Fibroblast of the conjunctiva (primary cell): ENCODE measurements at places on chromosomes 5 and 9.

DNA sequence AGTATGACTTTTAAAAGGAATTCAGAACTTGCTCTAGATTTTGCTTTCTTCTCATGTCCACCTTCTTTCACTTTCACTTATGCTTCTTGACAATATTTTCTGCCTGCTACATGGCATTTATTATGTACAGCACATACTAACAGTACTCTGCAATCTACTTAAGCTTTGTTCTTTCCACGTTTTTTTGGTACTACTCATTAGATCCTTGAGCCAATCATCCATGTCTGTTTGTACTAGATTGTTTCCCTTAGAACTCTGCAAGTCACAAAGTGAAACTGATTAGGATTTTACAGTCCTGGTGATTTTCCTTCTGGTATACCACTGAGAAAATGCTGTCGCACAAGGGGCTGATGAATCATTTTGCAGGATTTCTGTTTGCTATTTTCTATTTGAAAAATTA lies 78.3 kb downstream of the PARP8 start:
- no peak for DNase-seq

DNA sequence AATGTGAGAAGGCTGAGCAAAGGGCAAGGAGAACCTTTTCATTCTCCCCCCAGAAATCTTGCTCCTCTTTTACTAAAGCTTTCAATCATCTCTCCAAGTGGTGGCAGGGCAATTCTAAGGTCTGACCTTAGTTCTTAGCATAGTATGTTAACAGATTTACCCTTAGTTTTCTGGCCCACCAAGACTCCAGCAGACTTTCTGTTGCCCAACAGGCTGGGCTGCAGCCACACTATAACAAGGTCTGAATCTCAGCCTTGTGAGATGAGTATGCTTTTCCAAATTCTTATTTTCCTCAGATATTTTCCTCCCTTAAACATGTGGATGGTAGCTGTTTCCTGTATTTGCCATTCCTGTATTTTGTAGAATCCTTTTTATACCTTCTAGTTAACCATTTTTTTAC lies 69.5 kb downstream of the NIPBL start:
- no peak for DNase-seq

- DNase-seq: no peak
These were observed 1571.2 kb upstream of the C9orf72 start for GRCh38 chr9:29144476-29144875.

DNA sequence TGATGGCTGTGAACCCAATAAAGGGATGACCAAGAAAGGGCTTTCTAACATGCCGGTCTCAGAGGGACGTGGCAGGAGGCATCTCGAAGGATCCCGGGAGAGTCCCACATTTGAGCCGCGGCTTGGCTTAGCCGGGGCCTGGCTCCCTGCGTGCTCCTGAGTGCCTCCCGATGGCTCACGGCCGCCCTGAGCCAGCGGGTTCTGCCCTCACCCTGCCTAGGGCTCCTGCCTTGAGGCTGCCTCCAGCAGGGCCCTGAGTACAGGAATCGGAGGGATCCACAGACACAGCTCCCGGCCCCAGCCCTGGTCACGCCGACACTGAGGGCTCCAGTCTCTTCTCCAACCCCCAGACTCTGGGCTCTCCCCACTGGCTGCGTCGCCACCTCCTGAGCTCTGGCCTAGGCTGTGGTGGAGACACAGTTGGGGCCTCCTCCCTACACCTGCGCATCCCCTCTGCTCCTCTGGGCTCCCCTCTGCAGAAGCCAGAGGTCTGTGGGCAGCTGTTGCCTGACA lies 44.1 kb upstream of the RXRA start:
- no peak for DNase-seq

DNA sequence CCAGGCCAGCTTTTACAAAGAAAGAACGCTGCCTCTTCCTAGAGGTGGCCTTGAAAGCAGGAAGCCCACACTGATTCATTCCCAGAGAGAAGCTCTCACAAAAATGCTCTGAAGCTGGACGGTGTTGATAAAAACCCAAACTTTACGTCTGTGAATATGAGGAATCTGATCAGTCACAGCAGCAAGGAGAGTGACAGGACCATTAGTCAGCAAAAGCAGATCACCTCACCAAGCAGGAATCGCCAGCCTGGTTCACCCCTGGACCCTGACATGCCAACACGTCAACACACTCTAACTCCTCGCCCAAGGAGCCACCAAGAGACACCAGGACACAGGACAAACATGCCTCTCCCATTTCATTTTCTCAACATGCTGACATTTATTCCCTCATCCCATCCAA lies 70.6 kb upstream of the ZNF622 start:
- no peak for DNase-seq

DNA sequence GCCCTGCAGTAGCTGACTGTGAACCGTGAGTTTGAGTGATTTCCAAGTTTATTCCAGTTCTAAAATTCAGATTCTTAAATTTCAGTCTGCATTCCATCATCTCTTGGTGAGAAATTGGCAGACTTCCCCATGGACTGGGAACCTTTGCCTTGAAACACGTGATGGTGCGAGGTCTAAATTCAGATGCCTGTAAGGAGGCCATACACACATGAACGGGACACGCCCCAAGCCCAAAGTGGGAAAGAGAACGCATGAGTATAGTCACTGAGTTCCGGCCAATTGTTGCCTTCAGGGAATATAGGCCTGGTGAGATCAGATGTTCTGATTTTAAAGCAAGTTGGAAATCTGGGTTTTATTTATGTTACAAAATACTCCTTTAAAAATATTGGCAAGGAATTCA lies 1084.4 kb upstream of the WWC1 start:
- peak; percentile 93 for DNase-seq

GRCh38 chr5:3025392-3025791 lies 273.9 kb upstream of the IRX2 start:
- DNase-seq: no peak

GRCh38 chr5:177368869-177369644 lies 11.3 kb downstream of the RGS14 start:
- DNase-seq: no peak

DNA sequence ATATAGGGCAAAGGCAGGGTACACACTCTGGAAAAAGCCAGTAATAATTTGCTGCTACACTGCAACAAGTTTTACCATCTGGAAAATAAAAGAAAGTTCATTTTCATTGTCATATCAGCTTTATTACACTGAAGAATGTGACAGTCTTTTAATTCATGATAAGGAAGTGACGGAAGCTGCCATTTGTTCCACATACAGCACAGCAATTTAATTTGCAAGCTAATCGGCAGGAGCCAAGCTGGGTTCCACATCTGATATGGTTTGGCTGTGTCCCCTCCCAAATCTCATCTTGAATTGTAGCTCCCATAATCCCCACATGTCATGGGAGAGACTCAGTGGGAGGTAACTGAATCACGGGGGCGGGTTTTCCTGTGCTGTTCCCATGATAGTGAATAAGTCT lies 16.5 kb downstream of the PRELID2 start:
- DNase-seq: no peak

GRCh38 chr9:103928442-103928841 lies 165.7 kb upstream of the SMC2 start:
- DNase-seq: no peak

- DNase-seq: no peak
These were observed 72.8 kb upstream of the PCAT7 start for GRCh38 chr9:94482110-94482509.

GRCh38 chr9:133258061-133259015 lies 16.7 kb downstream of the ABO start:
- no peak for DNase-seq

DNA sequence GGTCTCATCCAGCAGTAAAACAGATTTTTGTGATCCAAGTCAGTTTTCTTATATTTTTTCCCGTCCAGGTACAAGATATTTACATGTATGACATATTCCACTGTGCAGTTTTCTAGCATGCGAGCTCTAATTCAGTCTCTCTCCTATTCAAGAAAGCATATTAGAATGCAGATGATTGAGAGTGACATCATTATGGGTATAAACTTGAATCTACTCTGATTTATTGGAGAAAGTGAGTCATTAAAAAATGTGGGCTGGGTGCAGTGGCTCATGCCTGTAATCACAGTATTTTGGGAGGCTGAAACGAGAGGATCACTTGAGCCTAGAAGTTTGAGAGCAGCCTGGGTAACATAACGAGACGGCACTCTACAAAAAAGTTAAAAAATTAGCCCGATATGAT lies 6.2 kb downstream of the FER start:
- peak; percentile 14 for DNase-seq

- no peak for DNase-seq
These were observed 2.3 kb downstream of the COL27A1 start for GRCh38 chr9:114157516-114158176.

DNA sequence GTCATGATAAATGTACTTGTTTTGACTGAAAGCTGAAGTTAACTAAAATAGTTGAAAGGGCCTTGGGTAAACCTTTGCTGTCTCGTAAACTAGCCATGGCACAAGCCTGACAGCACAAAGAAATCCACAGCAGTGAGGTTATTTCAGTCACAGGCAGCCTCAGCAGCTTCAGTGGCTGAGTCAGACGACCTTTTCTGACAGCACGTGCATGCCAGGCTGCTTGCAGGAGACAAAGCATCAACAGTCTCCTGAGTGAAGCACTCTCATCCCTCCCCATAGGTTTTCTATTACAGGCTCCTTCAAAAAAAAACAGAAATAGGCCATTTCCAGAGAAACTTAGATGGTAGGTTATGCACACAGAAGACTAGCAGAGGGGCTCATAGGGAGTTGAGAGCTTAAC lies 34.6 kb downstream of the OXCT1 start:
- DNase-seq: peak; percentile 71

GRCh38 chr5:24831989-24832388 lies 187.2 kb upstream of the CDH10 start:
- no peak for DNase-seq

- DNase-seq: no peak
These were observed 1493.2 kb downstream of the MAT2B start for GRCh38 chr5:164998590-164998989.

GRCh38 chr9:107018861-107019545 lies 156.0 kb downstream of the ZNF462 start:
- DNase-seq: peak; percentile 46

DNA sequence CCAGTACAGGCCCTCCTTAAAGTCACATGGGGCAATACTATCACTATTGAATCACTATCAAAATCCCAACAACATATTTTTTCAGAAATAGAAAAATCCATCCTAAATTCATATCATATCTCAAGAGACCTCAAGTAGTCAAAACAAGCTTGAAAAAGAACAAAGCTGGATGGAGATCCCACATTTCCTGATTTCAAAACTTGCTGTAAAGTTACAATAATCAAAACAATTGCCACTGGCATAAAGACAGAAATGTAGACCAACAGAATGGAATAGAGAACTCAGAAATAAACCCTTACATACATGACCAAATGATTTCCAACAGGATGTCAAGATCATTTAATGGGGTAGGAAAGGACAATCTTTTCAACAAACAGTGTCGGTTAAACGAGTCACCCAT lies 41.3 kb upstream of the CDKN2AIPNL start:
- no peak for DNase-seq

GRCh38 chr9:79741381-79741780 lies 169.6 kb downstream of the TLE4 start:
- no peak for DNase-seq

- no peak for DNase-seq
These were observed 1294.0 kb downstream of the MAT2B start for GRCh38 chr5:164799391-164799790.

DNA sequence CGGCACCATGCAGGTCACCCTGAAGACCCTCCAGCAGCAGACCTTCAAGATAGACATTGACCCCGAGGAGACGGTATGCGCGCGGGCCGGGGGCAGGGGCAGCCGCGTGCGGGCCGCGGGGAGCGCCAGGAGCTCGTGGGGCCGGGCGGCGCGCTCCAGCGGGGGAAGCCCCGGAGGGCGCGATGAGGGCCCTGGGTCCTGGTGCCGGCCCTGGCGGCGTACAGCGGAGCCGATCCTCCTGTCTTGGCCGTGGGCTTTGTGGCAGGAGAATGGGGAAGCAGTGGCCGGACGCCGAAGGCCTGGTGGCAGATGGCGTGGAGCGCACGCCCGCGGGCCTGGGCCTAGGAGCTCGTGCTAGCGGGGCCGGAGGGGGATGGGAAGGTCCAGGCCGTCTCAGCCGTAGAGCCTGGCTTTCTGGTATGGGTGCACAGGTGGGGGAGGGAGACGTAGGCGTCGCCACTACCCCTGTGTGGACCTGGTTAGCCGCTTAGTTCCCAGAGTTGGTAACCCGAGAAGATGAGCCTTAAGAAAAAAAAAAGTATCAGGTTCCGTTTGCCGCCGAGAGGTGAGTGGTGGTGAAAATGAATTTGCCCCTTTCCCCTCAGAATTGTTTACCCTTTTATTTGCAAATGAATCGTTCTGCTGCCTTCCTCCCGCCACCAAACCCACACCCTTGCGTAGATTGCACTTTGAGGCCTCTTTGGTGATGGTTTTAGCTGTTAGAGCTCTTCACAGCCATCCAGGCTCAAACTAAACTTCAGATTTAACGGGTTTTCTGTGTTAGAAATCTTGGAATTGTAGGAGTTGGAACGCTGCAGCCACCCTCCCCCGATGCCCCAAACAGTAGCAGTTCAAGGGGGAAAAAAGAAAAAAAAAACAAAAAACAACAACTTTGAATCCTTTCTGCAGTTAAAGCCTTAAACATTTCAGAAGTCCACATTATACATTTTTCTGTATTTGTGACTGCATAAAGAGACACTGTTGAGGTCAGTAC lies 841 bp downstream of the RAD23B start:
- DNase-seq: no peak

DNA sequence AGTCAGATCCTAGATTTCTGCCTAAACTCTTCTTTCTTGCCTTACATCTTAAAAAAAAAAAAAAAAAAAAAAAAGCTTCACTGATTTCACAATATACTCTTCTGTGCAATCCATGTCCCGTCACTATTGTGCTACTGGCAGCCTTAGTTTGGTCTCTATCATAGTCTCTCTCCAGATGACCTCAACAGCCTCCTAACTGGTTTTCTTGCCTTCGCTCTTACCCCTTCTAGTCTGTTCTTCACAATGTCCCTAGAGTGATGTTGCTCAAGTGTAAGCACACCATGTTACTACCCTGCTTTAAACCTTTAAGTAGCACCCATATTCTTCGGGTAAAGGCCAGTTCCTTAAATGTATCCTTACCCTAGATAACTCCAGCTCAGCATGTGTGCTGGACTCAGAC lies 25.8 kb downstream of the CD180 start:
- DNase-seq: no peak

GRCh38 chr5:44605926-44606325 lies 202.8 kb upstream of the MRPS30 start:
- DNase-seq: no peak

- DNase-seq: peak; percentile 89
These were observed 493 bp downstream of the PRXL2C start for GRCh38 chr9:96654450-96655197.

- DNase-seq: no peak
These were observed 465.1 kb downstream of the PDE4D start for GRCh38 chr5:59428391-59428790.

DNA sequence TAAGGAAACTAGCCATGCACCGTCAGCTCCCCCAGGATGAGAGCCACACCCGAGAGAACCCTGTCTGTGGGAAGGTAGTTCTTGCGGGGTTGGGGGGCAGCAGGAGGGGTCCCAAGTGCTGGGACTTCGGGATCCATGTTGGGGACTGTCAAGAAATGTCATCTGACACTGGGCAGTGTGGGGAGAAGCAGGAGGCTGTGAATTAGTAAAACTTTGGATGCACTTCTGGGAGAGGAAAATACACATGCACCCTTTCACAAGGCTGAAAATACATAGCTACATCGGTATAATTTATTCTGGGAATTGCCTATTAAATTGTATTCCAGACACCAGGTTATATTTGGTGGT lies 109.6 kb upstream of the RPS23 start:
- no peak for DNase-seq
